Effector memory CD8-positive, alpha-beta T cell (primary cell): ENCODE measurements at places on chromosomes 6 and 20.

DNA sequence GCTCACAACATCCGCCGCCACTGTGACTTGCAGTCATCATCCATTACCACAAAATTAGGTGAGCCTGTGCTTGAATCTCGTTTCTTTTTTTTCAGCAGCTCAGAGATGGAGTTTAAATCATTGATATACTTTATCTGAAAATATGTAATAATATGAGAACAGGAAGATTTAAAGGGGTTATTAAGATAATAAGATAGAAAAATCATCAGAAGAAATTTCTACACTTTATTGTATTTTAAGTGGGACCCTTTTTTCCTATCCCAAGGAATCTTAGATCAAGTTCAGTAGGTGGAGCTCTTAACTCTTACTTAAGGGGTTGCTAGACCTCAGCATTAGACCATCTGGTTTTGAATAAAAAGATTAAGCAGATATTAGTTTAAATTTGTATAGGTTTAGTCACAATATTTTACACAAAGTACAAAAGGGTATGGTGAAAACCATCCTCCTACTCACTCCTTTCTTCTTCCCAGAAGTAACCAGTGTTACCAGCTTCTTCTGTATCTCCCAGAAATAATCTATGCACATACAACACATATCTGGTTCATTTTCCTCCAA, 9.4 kb upstream of the NCOA7 start:
- DNase-seq, result no peak

- no peak for DNase-seq
These were observed 68.5 kb downstream of the MRPL14 start for GRCh38 chr6:44058617-44059358.

DNA sequence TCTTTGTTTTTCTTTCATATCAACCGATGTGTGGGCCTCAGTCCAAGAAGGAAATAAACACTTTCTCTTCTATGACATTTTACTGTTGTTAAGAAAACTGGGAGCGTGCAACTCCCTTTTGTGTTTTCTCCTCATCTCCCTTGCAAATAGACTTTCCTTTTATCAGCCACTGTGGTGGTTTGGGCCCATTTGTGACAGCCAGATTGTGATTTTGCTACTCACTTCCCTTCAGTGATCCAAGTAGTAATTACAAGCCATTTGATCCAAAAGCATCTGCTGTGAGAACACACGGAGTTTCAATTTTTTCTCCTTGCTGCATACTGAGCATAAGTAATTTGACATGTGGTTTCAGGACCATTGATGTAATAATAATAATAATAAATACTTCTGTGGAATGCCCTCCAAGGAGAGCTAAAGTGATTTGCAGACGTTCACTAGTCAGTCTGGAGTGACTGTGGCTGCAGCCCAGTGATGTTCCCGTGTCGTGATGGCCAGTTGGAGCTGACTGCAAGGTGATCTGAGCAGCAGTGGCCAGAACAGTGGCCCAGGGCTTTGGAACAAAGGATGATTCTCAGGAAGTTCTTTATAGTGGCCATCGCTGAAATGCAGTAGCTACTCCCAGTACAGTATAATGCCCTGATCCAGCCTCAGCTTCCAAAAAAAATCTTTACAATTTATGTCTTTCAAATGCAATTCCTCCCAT, 91.9 kb upstream of the CLDN20 start:
- no peak for DNase-seq

GRCh38 chr6:32954986-32955802, 2.3 kb upstream of the HLA-DMA start:
- no peak for DNase-seq
